Spleen (tissue), 13 donors: ENCODE measurements at places on chromosomes 4 and X. TPM values are rescaled to one million over a fixed set of nuclear protein-coding genes. Genes with fewer than 3 reads are reported as not detected.

The PPP4R3C gene
- not detected for total RNA-seq

The EFNB1 gene
- 22.7 TPM for total RNA-seq

DNA sequence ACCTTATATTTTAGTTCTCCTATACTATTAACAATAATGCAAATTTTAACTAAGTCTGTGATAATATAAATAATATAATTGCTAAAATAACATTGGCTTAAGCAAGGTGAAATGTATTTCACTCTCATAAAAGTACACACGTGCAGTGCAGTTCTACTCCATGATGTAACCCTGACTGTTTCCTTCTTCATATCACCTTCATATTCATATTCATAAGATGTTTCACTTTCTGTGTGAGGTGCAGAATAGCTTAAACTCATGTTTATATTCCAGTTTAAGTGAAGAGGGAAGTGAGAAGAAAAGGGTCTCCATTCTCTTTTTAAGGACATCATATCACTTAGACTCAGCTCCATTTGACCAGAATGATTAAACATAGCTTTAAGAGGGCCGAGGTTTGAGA, 1810.0 kb upstream of the PCDH10 start:
- DNase-seq = no peak

GRCh38 chr4:11669156-11669555, 240.5 kb upstream of the HS3ST1 start:
- no peak for DNase-seq

DNA sequence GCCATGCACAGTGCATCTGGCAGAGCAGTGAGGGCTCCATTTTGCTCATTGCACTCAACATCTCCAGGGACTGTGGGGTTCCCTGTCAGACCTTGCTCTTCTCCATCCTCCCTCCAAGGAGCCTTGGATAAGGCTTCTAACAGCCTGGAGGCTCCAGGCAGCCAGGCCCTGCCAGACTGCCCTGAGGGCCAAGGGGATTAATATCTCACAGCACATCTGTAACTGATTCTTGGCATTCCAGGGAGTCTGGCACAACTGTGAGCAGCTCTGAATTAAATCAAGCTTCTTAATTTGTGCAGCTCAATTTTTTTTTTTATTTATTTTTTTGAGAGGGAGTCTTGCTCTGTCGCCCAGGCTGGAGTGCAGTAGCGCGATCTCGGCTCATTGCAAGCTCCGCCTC, 224.5 kb upstream of the PGRMC2 start:
- no peak for DNase-seq

- DNase-seq = no peak
Measured at GRCh38 chr4:151721466-151721865, 39.3 kb downstream of the GATB start.

- no peak for DNase-seq
Measured at GRCh38 chrX:34365471-34365870, 233.4 kb upstream of the FAM47A start.

DNA sequence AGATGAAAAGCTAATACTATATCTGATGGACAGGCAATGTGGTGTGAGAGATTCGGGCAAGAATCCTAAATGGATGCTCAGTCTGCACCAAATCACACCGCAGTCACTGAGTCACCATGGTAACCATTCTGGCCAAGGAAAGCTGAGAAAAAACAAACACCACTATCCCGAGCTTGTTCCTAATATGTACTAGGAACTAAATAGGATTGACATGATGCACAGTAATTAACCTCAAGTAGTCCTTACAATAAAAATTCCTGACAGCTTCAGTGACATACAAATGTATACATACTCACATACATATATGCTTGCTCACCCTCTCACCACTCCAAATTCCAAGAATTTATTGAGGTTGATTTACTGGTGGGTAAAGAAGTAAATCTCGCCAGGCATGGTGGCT, 1.1 kb upstream of the RAB40A start:
- no peak for DNase-seq

- no peak for DNase-seq
Measured at GRCh38 chrX:123803331-123803983, 56.4 kb upstream of the XIAP start.

The MMRN1 gene
- 5.6 TPM for total RNA-seq

The GRIA2 gene
- total RNA-seq = not detected

DNA sequence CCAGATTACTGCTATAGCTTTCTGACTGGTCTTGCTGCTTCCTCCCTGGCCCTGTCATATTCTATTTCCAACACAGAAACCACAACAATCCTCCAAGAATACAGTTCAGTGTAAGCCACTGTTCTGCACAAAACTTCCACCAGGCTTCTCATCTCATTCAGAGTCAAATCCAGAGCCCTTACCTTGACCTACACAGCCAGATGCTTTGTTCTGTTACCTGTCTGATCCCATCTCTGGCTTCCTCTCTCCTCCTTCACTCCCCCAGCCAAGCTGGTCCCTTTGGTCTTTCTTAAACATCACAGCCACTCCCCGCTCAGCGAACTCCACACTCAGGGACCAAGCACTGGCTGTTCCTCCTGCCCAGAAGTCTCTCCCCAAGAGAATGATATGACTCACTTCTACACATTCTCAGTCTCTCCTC, 84.8 kb upstream of the BMP2K start:
- DNase-seq = no peak

DNA sequence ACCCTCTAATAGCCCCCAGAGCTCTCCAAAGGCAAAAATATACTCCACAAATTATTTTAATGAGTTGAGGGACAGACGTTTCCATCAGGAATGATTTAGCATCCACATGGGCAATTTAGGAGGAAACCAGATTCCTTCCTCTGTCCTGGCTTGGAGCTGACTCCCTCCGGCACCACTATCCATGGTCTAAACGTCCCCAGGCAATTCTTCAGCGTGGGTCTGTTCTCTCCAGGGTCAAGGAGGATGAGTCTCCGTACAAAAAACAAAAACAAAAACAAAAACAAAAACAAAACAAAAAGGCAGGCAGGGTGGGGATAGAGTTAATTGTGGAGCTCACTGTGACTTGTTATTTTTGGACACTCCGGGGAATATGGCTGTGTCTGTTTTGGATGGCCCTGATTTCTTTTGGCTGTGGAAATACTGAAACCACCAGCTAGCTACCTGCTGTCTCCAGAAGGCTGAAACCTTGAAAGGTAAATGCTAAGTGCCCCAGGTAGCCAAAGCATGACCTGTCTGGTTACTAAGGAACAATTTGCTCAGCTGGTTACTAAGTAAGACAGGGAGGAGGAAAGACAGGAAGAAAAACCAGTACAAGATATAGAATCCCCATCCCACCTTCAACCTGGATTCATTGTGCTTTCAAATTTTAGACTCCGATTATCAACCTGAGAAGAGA, 419.1 kb upstream of the LCORL start:
- no peak for DNase-seq

GRCh38 chrX:20438871-20439526, 172.3 kb upstream of the RPS6KA3 start:
- DNase-seq = no peak

GRCh38 chr4:106041294-106042002, 146.2 kb downstream of the NPNT start:
- DNase-seq = no peak

GRCh38 chr4:153780876-153781275, 8.0 kb downstream of the SFRP2 start:
- DNase-seq = no peak

DNA sequence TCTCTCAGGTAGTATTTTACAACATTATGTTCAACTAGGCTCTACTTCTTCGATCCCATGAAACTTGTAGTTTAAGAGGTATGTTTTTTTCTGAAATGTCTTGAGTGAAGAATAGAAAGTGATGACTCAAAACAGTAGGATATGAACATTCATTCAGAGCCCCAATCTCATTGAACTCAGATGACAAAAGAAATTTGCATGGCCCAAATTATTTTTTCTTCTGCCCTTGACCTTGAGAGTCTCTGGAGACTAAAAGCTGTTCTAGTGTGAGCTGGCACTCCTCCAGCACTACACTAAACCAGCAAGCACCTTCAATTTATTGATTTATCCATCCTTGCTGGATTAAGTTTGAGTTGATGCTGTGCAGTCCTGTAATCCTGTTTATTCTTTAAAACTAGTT, 4.0 kb downstream of the DCLK2 start:
- no peak for DNase-seq

The DMP1 gene
- total RNA-seq = not detected

The KLHL15 gene
- total RNA-seq = 13.9 TPM

The NHS gene
- 3.1 TPM for total RNA-seq

DNA sequence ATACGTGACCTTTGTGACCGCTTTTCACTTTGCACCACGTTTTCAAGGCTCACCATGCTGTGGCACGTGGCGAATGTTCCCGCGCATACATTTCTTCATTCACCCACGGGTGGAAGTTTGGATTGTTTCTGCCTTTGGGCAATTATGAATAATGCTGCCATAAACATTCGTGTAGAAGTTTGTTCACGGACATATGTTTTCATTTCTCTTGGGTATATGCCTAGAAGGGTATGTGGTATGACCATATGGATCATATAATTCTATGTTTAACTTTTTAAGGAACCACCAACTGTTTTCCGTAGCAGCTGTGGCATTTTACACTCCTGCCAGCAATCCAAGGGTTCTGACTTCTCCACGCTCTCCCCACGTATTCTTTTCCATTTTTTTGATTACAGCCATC, 60.9 kb upstream of the MXD4 start:
- no peak for DNase-seq

DNA sequence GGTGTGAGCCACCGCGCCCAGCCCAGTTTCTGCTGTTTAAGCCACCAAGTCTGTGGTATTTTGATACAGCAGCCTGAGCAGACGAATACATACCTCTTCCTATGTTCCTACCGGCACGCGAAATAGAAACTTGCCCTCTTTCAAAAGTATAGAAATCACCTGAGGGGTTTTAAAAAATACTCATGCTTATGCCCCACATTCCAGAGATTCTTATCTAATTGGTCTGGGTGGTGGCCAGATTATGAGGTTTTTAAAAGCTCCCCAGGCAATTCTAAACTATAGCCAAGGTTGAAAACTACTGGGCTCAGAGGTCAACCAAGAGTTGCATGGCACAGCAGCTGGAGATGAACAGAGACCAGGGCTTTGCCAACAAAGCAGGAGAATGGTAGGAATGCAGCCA, 24.9 kb upstream of the HUWE1 start:
- DNase-seq = no peak

DNA sequence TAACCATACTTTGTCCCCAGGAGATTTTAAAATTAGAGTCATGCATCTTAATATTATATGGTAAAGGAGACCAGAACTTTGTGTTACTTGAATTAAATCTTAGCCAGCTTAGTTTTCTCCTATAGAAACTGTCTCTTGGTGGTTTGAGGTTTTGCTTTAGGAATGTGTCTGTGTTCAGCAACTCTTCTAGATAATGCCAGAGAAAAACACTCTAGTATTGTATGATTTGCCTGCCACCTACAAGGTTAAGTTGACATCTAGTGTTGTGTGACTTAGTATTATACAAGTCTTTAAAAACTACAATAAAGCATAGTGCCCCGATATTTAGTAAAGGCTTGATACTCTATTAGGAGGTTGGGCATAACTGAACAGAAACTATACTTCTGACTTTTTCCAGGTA, 2.1 kb downstream of the UGT8 start:
- DNase-seq = no peak

GRCh38 chr4:139492429-139492828, 38.5 kb downstream of the RAB33B start:
- DNase-seq = no peak

DNA sequence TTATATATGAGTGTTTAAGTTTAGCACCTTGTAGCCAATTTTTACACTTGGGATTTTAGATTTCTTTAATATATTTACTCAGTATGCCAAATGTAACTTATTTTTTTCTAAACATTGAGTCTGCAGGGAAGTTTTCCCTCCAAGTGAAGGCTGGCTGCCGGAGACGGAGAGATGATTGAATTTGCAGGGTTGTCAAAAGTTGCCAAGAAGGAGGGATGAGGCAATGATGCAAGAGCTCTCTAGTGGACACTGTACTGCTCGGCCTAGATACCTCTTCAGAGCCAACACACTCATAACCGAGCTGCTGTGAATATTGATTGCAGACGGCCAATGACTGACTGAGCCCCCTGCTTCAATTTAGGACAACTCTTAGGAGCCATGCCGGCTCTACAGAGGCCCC, 318.6 kb upstream of the CASK start:
- DNase-seq = no peak

The SOD3 gene
- 17.0 TPM for total RNA-seq

The TRAM1L1 gene
- total RNA-seq = not detected

- DNase-seq = no peak
Measured at GRCh38 chrX:130267956-130268448, 697 bp downstream of the ZNF280C start.

The CABS1 gene
- not detected for total RNA-seq

The TMSB15A gene
- total RNA-seq = not detected

The RHOXF1 gene
- total RNA-seq = 0.82 TPM

DNA sequence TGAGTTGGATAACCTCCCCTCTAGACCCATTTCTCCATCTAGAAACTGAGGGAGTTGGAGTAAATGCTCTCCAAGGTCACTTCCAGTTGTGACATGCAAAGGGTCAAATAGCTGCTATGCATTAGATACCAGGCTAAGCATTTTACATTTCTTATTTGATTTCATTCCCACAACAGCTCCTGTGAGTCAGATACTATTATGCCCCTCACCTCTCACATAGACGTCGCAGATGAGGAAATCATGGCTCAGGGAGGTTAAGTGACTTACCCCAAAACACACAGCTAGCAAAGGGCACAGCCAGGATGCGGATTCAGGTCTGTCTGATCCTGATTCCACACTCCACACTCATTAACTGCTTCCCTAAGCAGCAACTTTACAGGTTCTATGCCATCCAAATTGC, 57.7 kb downstream of the PRPS1 start:
- no peak for DNase-seq

GRCh38 chr4:99011910-99012309, 16.4 kb downstream of the METAP1 start:
- no peak for DNase-seq

DNA sequence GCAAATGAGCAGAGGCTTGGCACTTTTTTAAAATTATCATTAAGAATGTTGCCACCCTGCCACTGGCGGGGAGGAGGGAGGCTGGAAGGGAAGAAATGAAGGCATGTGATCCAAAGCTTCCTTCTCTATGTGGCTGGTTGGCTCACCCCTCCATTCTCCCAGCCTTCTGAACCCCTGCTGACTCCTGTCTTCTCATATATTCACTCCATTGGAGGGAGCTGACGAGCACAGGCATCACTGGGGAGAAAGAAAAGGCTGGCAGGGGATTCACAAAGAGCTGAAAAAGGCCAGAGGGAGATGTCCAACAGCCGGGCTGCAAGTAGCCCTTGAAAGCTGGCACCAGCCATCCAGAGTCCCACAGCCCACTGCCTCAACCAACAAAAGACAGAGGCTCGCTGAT, 495.6 kb downstream of the BCOR start:
- no peak for DNase-seq

The ARX gene
- not detected for total RNA-seq

DNA sequence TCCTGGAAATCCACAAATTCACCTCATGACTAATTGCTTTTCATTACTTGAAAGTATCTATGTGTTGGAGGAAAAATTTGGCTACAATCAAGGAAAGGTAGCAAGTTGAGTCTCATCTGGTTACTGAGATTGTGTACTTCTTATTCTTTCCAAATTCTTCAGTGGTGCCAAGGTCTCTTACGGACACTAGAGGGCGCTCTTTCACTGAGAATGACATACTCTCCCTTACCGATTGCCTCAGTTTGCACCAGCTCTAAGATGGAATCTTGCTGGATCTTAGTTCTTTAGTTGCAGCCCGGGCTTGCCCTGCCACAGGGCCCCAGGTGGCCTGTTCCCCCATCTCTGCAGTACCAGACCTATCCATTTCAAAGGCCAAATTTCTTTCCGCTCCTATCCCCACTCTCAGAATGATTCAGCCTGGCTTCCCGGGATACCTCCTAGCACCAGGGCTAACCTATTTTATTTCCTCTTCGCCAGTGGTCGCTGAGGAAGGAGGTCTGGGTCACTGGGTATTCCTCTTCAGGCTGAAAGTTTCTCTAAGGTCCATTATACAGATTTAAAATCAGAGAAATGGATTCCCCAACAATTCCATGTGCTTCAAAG, 24.6 kb upstream of the GPR50 start:
- DNase-seq = no peak
